ENCODE measurements at places on chromosomes 6 and 20.

DNA sequence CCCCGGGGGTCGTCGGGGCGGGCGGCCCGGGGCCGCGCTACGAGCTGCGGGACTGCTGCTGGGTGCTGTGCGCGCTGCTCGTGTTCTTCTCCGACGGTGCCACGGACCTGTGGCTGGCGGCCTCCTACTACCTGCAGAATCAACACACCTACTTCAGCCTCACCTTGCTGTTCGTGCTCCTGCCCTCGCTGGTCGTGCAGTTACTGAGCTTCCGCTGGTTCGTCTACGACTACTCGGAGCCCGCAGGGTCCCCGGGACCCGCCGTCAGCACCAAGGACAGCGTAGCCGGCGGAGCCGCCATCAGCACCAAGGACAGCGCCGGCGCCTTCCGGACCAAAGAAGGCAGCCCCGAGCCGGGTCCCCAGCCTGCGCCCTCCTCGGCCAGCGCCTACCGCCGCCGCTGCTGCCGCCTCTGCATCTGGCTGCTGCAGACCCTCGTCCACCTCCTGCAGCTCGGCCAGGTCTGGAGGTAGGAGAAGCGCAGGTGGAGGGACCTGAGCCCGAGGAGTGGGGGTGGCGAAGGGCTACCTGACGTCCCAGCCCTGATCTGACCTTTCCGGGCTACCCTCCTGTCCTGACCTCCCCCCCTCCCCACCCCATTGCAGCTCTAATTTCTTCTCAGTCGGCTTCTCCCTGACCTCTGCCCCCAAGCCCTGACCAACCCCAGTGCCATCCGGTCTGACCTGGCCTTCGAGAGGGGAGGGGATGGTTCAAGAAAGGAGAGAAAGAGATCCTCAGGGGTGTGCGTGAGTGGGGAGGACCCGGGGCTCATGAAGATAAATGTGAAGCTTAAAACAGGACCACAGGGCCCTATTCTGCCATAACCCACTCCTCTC is 558 bp downstream of the XKR7 start:
- no peak for DNase-seq

DNA sequence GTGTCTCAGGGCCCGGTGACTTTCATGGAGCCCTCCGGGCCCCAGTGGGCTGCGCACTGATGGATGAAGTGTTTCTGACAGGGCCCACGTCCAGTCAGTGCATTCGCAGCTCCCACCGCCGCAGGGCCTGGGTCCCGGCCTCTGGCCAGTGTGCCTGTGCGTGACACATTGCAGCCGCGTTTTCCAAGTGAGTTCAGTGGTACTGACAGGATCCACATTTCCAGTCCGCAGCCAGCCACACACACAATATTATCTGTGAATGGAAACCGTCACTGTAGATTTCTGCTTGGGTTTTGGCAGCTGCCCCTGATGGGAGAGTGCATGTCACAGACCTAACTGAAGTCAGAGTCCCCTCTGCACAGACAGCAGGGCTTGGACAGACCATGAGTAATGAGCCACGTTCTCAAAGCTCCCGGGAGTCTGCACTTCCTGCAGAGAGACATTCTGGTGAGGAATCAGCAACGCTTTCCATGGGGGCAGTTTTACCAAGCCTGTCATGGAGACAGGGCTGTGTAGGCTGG is 171.4 kb downstream of the MYLK4 start:
- no peak for DNase-seq

DNA sequence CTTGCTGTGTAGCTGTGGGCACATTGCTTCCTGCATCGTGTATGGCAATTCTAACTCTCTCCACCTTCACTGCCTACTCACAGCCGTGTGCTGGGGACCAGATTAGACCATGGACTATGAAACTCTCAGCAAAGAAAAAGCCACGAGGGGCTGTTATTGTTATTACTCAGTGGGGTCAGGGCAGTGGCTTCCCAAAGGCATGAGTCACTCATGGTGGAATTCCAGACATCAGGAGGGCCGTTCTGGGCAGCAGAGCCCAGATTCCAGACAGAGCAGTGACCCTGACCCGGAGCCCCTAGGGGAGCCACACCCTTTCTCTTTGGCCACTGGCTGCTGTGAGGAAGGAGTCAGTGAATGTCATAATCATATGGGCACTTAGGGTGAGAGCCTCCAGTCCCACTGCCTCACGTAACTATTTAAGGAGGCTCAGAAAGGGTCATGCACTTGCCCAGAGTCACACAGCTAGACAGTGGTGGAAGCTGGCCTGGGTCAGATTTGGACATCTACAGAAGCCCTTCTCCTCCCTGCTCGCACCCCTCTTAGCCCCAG is 22.2 kb upstream of the CCN5 start:
- no peak for DNase-seq

DNA sequence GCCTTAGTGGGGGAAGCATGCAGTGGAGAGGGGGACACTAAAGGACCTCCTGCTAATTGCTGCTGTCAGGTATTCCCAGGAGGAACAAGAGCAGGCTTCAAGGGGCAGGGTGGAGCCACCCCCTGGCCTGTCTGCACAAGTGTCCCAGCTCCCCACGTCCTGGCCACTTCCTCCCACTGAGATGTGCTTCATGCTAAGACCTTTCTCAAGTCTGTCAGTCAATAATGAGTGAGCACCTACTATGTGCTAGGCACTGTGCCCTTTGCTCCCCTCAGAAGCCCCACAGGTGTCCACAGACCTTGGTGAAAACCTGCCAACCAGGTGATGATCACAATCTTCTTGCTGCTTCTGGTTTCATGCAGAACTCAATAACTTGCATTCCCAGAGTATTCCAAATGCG is 147.9 kb downstream of the UNC5CL start:
- no peak for DNase-seq

DNA sequence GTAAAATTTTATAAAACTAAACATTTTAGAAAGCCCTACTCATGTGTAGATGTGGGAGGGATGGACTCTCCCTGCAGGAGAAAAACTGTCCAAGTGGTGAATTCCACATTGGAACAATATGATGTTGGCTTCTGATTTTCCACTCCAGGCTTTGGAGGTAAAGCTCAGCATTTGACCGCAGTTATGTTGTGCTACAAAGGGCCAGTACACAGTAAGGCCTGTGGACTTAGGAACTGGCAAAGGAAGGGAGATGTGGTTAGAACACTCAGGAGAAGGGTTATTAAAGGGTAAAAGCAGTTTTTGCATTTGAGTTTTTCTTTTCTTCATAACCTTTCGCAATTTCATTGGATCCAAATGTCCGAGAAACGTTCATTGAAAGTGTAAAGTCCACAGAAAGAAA is 150.3 kb upstream of the SASH1 start:
- DNase-seq: no peak
